ENCODE measurements at places on chromosomes 1 and 21. TPM values are rescaled to one million over a fixed set of nuclear protein-coding genes. Genes with fewer than 3 reads are reported as not detected.

LHX8 gene
- not detected for total RNA-seq

UTS2 gene
- 1.4 TPM for total RNA-seq

FAM163A gene
- total RNA-seq, result 0.21 TPM

LDLRAD1 gene
- total RNA-seq, result not detected

VAV3 gene
- total RNA-seq, result 41.1 TPM

MT1HL1 gene
- not detected for total RNA-seq

PLA2G2D gene
- not detected for total RNA-seq

TTC22 gene
- total RNA-seq, result 1.9 TPM

NUAK2 gene
- 34.2 TPM for total RNA-seq

CLCA2 gene
- total RNA-seq, result not detected
